Right renal cortex interstitium (tissue), 3 donors: ENCODE measurements at places on chromosomes 5 and 9. TPM values are rescaled to one million over a fixed set of nuclear protein-coding genes. Genes with fewer than 3 reads are reported as not detected.
A peak's percentile ranks its signal among the peaks of the same experiment; 100 is the strongest.

GRCh38 chr5:125298746-125299379 lies 552.4 kb upstream of the ZNF608 start:
- DNase-seq, result no peak

DNA sequence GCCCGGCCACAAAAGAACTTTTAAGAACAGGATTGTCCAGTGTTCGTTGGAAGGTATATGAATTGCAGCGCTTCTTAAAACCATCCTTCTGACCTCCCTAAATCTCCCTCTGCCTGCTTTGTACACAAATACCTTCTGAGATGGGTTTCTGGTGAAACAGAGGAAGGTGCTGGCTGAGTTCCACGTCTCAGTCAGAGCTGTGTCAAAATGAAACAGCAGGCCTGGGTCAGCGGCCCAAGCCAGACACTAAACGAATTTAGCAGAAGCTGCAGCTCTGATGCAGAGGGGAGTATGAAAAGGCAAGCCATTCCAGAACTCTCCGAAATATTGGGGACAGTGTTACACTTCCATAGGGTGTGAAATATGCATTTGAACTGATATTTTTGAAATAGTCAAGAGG lies 37.8 kb upstream of the CRB2 start:
- DNase-seq, result no peak

GRCh38 chr5:153991168-153991567 lies 47.5 kb downstream of the FAM114A2 start:
- no peak for DNase-seq

DNA sequence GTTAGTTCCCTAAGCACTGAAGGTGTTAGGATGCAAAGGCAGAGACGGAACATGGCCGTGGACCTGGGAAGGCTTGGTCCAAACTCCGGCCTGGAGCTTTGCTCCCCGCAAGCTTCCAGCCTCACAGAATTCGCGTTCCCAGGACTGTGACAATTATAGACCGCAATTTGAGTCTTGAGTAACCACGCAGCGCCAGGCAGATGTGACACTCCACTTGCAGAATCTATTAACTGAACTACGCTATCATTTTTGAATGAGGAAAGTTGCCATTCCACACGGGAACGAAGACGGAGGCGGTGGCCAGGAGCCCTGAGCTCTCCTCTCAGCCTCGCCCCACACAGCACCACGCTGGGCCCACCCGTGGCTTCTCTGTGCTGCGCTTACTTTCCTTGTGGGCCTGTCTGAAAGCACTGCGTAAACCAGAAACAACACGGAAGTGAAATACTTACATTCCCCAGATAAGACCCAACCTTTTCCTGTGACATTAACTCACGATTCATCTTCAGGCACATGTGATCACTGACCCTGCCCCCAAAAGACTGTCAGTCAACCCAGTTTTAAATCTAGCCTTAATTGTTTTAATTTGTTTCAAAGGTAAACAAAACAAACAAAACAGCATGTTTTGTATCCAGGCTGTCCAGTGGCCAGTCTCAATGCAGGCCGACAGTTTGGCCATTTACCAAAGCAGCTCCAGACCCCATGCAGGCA lies 16.1 kb upstream of the COL5A1 start:
- DNase-seq, result no peak

- DNase-seq, result no peak
These were observed 40.1 kb upstream of the SLC6A19 start for GRCh38 chr5:1161108-1161832.

DNA sequence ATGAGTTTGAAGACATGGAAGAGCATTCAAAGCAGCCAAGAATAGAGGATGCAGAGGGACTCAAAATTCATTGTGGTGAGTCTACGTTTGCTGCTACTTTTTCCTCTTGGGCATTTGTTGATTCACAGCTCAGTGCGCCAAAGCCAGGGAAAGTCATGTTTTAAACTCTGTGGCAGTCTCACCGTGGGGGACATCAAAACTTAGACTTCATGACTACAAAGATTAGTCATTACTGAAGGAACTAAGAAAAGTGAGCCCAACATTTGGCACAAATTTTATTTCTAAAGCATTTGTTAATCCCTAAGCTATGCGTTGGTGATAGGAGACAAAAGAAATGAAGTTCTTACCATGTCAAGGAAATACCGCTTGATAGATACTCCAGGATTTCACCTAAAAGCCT lies 73.7 kb upstream of the MTAP start:
- no peak for DNase-seq

DNA sequence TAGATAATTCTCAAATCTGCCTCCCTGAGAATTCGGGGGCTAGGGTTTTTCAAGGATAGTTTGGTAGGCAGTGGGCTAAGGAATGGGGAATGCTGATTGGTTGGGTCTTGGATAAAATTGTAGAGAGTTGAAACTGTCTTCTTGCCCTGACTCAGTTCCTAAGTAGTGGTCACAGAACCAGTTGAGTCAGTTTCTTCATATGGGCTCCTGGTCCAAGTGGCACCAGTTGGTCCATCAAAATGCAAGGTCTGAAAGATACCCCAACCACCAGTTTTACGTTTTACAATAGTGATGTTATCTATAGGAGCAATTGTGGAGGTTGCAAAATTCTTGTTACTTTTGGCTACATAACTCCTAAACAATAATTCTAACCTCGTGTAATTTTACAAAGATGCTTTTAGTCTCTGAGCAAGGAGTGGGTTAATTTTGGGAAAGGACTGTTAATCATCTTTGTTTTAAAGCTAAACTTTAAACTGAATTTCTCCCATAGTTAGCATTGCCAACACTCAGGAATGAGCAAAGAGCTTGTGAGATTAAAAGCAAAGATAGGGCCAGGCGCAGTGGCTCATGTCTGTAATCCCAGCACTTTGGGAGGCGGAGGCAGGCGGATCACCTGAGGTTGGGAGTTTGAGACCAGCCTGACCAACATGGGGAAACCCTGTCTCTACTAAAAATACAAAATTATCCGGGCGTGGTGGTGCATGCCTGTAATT lies 7.7 kb downstream of the CDK7 start:
- DNase-seq, result no peak

- no peak for DNase-seq
These were observed 69.5 kb upstream of the HAND1 start for GRCh38 chr5:154547551-154547950.

- DNase-seq, result no peak
These were observed 25.0 kb downstream of the SH3TC2 start for GRCh38 chr5:149037817-149038216.

DNA sequence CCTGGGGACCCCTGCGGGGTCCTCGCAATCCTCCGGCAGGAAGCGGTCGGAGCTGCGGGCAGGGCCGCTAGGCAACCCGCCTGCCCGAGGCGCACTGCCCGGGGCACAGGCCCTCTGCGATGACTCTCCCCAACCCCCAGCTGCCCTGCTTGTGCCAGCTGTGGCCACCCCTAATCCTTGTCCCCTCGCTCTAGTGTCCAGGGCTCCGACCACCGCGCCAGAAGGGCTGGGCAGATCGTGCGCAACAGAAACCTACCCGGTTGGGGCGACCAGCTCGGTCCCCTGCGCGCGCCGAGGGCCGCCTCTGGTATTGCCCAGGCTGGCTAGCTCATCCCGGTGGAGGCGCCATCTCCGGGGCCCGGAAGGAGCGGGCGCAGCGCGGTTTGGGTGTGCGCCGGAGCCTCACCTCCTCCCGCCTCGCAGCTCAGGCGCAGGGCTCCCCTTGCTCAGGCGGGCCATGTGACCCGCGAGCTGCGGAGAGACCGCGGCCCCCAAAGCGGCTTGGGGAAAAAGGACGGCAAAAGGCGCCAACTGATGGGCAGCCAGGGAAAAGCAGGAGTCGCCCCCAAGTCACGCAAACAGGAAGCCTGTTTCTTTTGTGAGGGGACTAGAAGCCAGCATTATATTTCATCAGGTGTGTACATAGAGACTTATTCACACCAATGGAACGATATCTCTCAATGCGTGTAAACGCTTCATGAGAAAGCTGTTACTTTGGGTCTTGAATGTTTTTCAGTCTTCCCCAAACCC lies 46.8 kb upstream of the RNF20 start:
- DNase-seq, result peak; percentile 36

- DNase-seq, result no peak
These were observed 3.0 kb upstream of the SRA1 start for GRCh38 chr5:140560227-140560626.

- no peak for DNase-seq
These were observed 202.2 kb upstream of the DMRTA1 start for GRCh38 chr9:22244139-22245011.

GRCh38 chr5:9455826-9456434 lies 89.9 kb downstream of the SEMA5A start:
- no peak for DNase-seq

GRCh38 chr5:128877476-128877875 lies 87.8 kb upstream of the SLC27A6 start:
- DNase-seq, result no peak

DNA sequence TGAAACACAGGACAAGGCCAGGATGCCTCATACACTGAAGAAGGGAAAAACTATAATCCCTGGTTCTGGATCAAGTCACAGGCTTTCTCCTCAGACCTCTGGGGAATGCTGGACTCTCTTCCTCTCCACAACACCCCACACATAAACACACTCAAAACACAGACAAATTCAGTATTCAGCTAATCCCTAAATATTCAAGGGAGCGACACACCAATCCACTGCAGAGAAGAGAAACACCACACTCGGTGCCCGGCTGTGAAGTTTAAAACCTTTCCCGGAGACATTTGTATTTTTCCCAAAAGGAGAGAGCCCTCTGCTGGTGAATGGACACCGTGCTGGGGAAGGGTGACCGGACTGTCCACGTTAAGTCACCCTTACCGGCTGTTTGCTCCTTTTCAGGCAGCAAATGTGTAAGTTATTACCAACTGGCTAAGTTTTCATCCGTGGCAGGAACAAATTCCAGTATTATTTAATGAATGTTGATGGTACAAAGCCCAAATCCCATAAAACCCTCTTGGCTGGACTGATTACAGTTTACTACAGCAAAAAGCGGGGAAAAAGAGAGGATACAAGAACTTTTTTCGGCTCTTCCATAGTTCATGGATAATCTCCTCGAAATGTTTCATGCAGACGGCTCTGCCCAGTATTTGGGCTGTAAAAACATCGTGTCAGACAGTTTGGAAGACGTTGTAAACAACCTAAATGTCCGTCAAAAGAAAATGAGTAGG lies 130.9 kb upstream of the SLC30A5 start:
- peak; percentile 59 for DNase-seq

GRCh38 chr9:125126019-125126746 lies 17.1 kb downstream of the SCAI start:
- no peak for DNase-seq

- DNase-seq, result no peak
These were observed 63.8 kb downstream of the PAM start for GRCh38 chr5:102818934-102819333.

GRCh38 chr5:158178535-158178934 lies 319.6 kb upstream of the CLINT1 start:
- no peak for DNase-seq

DNA sequence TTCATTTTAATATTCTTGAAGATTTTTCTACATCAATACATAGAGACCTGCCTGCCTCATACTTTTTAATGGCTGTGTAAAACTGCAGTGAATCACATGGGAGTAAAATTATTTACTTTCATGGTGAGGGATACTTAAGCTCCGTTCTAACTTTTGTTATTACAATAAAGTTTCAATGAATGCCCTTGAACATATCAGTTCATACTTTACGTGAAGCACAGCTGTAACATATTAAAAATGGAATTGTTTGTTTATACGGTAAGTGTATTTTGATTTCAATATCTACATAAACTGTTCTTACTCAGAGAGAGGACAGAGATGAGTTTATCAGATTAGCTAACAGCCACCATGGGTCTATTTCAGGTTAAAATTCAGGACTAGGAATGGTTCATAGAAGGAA lies 155.1 kb downstream of the NR3C1 start:
- DNase-seq, result no peak

DNA sequence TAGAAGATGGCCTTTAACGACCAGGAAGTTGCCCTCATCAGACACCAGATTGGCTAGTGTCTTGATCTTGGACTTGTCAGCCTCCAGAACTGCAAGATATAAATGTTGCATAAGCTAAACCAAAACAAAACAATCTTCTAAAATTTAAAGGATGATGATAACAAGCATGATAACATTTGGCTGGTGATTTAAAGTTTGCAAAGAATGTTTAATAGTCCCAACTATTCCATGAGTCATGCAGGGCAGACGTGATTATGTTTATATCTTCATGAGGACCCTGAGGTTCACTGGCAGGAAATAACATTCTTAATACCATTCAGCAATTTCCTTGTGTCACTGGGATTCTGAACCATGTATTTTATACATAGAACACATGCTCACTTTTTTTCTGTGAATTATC lies 319.8 kb downstream of the HCN1 start:
- no peak for DNase-seq

GRCh38 chr5:121726991-121727390 lies 124.7 kb upstream of the FTMT start:
- no peak for DNase-seq

- DNase-seq, result no peak
These were observed 34.8 kb downstream of the HTR4 start for GRCh38 chr5:148619484-148619883.

DNA sequence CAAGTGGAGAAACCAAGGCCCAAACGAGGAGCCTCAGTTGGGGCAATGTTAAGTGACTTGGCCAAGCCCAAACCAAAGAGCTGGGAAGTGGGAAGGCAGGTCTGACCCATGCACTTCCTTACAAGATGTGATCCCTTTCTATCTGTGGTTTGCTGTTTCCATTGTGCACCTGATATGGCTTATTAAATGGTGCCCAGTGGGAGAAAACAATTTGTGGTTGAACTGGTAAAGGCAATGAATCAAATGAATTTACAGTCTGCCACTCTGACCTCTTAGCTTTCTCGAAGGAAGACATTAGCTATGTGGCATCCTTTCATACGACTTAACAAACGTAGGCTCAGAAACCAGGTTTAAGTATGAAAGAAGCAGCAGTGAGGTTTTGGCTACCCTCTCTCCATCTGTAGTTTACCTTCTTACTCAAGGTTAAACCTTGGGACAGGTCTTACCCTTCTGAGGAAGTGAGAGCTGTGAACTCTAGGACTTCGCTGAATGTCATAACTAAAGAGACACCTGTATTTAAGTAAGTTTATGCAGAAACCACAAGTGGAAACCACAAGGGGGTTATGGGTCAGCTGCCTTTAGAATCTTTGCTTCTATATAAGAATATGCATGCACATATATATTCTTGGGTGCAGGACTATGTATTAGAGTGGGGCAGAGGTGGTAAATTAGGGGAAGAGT lies 100.5 kb upstream of the SPATA31D4 start:
- no peak for DNase-seq

DNA sequence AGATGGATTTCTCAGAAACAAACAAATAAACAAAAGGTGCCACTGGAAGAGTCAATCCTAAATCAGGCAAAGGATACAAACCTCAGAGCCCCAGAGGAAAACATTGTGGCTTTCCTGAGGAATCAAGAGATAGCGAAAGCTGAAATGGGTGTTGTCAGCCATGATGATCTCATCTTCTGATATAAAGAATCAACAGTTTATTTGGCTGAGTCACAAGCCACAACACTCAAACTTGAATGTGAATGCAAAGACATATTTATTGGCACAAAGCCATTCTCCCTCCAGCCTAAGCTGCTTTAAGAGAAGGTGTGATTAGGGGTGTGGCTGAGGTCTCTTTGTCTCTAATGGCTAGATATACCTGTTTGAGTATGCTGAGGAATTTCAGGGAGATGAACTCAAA lies 73.3 kb upstream of the NREP start:
- DNase-seq, result no peak

Gene LCN15
- not detected for polyA plus RNA-seq

Gene PDCD1LG2
- not detected for polyA plus RNA-seq

Gene ANGPTL2
- 8.7 TPM for polyA plus RNA-seq

Gene CNTLN
- polyA plus RNA-seq, result 13.4 TPM

Gene SMIM33
- polyA plus RNA-seq, result not detected

Gene IL3
- not detected for polyA plus RNA-seq

Gene SPINK7
- 0.12 TPM for polyA plus RNA-seq

Gene KIAA0825
- 4.0 TPM for polyA plus RNA-seq

Gene SLC46A2
- polyA plus RNA-seq, result 0.12 TPM

Gene PPP3R2
- polyA plus RNA-seq, result 0.10 TPM

Gene CCDC180
- 12.8 TPM for polyA plus RNA-seq

Gene CD14
- 5.6 TPM for polyA plus RNA-seq
